ENCODE measurements at places on chromosomes 1 and 21.

DNA sequence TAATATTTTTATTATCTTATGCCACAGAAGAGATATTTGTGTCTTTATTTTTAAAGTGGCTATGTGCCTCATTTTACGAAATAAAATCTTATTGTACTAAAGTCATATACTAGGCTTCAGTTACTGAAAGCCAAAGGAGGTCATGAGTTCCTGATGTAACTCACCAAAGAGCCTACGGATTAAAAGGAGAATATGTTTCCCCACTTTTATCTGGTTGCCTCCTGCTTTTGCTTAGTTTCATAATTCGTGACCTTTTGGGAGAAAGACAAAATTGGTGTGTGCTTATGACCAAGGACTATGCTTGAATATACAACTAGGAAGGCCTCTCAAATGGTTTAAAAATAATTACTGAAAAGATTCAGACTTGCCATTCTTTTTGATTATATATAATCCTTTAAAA, 18.2 kb upstream of the AHCTF1 start:
- peak; percentile 19 for DNase-seq

DNA sequence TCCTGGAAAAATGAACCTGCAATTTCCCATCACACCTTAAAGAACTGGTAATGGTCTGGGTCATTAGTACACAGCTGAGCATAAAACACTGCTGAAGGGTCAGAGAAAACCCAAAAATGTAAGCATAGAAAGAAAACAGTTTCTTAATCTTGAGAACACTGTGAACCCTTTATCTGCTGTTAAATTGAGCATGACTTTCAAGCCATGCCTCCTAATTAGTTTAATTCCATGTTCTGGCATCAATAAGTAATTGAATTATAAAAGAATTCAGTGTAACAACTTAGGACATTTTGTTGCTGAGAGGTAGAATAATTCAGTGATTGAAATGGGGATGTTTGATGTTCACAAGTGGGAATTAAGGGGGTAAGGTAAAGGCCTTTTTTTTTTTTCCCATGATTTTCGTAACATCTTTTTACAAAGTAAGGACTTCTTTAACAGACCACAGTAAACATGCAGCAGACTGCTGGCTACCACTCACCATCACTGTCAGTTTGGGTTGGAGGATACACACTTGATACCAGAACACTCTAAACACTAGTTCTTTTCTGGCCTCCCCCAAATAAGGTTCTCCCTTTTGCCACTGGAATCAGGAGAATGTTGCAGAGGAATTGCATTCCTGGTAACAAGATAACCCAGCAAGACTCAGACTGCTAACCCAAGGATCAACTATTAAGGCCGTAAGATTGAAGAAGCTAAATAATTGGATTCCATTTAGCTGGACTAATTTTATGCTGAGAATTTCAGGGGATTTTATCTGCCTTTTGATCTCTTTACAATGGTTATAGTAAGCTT, 3.0 kb downstream of the RWDD3 start:
- DNase-seq, result peak; percentile 37

DNA sequence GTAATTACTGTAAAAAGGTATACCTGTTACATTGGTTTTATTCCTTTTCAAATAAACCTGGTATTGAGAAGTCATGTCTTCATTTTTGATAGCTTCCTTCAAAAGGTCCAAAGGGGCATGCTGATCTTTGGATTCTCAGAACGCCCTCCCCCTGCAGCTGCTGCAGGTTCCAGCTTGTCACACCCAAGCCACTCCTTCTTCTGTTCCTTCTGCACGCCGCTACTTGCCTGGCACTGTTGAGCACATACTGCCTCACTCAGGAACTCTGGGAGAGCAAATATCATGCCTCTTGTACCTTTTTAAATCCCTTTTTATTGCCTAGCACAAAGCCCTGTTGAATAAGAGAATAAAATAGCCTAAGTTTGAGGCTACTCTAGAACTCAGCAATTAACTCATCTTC, 136.9 kb downstream of the BARHL2 start:
- no peak for DNase-seq

GRCh38 chr1:54364995-54365394, 41.2 kb downstream of the SSBP3 start:
- DNase-seq, result no peak

DNA sequence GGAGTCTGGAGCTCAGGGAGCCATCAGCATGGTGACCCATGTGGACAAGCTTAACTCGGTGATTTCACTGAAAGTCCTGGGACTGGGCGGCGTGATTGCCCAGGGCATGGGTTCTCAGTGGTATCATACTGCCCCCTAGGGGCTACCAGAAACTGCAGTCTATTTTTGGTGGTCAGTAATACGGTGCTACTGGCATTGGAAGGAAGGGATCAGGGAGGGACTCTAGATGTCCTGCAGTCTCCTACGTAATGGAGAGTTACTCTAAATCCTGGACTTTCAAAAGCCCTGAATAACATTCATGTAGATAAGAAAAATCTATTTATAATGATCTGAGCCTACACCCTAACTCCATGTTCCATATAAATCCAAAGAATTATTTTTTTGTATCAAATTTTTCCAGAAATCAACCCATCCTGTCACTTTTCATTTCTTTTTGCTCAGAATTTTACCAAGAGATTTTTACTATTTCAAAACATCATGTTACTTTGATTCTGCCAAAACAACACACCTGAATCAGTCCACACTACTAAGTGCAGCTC, 37.3 kb downstream of the PABPC4 start:
- peak; percentile 67 for DNase-seq

DNA sequence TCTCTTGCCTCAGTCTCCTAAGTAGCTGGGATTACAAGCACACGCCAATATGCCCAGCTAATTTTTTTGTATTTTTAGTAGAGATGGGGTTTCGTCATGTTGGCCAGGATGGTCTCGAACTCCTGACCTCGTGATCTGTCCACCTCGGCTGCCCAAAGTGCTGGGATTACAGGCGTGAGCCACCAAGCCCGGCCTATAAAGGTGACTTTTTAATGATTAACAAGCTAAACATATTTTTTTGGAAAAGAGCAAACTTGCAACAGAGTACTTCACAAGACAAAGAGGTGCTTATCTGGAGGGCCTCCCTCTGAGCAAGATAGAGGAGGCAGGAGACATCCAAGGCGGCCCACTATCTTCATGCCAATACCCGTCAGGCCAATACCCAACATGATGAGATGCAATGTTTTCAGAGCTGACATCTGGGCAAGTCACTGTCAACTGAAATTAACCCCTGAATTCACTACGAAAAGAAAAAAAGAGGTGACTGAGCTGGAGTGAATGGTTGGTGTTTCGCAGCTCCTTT, 10.5 kb downstream of the BCAR3 start:
- DNase-seq, result no peak

- no peak for DNase-seq
Observed at GRCh38 chr1:91707890-91708218, 178.1 kb downstream of the TGFBR3 start.

DNA sequence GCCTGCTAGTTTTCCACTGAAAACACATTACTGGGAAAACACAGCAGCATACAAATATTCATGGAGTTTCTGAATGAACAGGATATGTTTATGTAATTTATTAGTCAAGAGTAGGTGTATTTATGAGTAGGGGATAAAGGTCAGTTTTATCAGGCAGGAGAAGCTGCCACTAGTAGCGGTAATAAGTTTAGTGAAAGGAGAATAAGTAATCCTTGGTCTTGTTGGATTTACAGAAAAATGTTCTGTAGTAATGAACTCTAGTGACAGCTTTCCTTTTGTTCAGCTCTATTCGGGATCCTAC, 1.2 kb downstream of the MAST2 start:
- no peak for DNase-seq

DNA sequence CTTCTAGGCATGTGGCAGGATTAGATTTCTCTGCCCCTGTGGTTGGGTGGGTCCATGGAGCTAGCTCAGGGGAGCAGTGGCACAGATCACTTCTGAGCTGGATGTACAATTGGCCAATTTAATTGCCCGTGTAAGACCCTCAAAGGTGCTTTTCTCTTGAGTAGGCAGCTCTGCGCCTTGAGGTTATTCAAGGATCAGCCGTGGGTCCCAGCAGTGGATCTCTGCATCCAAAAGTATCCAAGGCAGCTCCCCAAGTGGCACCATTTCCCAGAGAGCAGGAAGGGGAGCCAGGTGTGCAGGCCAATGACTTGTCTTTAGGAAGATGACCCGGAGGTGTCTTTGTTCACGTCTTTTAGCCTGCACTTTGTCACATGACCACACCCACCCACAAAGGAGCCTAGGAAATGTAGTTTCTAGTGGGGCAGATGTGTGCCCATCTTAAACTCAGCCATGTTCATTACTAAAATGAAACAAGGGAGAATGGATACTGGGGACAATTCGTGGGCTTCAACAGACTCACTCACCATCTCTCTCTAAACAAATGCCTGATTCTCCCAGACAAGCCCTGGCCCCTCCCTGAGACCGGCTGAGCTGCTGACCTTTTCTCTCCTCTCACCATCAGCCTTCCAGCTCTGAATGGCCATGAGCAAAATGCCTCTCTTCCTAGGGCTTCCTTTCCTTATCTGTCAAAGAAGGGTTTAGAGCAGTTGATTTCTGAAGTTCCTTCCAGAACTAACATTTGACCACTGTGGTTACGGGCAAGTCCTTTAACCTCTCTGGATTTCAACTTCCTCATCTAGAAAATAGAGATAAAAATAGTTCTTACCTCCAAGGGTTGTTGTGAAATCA, 41.4 kb upstream of the TENT5C start:
- DNase-seq, result no peak

DNA sequence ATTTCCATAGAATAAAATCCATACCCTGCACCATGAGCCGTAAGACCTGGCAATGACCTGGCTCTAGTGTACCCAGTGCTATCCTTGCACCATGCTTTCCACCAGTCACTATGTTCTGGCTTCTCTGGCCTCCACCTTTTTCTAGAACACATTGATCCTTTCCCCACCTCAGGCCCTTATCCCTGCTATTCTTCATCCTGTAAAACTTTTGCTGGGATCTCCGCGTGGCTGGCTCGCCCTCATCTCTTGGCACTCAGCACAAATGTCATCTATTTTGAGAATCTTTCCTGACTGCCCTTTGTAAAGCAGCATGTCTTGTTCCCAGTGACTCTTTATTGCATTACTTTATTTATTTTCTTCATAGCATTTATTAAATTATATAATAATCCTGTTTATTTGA, 169.8 kb upstream of the B3GALT2 start:
- DNase-seq, result no peak

GRCh38 chr1:110465038-110465813, 14.3 kb downstream of the PROK1 start:
- no peak for DNase-seq

GRCh38 chr1:51953079-51953478, 37.4 kb downstream of the RAB3B start:
- no peak for DNase-seq

DNA sequence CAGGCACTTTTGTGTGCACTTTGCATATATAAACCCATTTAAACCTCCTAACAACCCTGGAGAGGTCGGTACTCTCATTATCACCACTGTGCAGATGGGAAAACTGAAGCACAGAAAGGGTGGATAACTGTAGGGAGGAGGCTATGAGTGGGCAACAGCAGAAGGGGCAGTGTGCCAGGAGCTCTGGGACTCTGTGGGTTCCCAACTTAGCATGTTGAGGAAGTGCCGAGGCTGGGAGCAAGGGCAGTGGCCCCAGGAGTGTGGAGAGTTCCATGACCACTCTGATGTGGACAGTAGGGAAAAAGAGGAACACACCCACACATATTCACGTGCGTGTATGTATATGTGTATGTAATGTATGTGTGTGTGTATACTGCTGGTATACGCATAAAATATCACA, 25.7 kb upstream of the KCNC4 start:
- DNase-seq, result no peak

DNA sequence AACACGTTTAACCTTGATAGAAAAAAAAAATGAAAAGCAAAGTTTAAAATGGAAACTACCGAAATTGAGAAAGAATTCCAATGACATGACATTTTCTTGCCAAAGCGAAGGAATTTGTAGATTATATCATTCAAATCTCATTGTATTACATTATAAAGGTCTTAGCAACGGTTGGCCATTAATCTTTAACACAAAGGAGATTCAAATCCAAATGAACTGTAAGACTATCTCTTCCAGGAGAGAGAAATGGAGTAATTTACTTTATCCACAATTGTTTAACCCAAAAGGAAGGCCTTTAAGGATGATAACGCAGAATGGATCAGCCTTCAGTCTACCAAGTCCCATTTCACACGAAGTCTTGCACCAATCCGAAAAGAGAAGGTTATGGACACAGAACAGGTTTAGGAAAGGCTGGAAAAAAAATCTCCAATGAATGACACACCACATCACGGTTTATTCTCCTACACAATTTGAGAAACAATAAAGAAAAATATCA, 1.5 kb downstream of the ENAH start:
- DNase-seq, result no peak

DNA sequence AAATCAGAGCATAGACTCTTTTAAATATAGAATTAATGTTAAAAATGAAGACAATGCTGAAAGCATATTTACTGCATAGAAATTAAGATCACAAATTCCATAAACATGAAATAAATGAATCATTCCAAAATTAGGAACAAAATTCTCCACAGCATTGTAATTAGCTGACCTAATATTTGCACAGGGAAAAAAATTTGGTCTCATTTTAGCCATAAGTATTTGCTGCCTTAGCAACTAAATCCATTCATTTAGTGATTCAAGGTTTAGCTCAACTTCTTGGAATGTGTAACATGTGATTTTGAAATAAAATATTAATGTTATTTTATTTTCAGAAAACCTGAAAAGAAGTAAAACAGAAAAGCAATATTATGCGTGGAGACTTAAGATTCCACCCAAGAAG, 25.5 kb downstream of the ADAMTS5 start:
- DNase-seq, result peak; percentile 43

GRCh38 chr1:210989905-210990304, 144.0 kb downstream of the KCNH1 start:
- no peak for DNase-seq

DNA sequence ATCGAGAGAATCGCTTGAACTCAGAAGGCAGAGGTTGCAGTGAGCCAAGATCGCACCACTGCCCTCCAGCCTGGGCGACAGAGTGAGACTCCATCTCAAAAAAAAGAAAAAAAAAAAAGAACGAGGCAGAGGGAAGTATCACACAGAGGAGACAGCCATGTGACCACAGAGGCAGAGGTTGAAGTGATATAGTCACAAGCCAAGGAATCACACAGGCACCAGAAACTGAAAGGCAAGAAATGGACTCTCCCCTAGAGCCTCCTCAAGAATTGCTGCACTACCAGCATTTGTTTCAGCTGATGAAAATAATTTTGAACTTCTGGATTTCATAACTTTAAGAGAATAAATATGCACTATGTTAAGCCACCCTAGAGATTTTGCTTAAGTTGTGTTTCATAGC, 459.6 kb downstream of the PTPRC start:
- no peak for DNase-seq

DNA sequence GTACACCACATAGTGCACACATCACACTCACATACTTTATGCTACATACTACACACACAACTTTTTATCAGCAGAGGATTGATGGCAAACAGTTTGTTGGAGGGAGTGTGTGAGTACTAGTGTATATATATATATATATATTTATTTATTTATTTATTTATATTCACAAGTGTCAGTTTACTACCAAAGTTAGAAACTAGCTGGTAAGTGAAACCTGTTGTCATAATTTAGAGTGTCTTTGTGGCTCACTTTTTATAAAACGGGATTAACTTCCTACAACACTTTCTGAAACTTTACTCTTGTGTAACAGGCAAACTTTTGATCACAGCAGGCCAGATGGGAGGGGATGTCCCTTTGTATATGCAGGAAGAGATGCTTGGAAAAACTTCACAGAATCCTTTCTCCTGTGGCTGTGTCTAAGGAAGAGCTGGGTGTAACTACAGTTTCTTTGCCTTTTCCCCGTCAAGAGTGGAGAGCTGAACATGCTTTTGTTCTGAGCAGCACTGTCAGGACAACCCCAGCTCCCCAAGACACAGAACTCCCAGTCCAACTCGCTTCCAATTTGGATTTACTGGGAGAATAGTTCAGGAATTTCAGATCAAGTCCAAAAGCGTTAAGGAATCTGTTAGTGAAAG, 1.9 kb upstream of the SAMD13 start:
- DNase-seq, result no peak
